Natural killer cell (primary cell): ENCODE measurements at places on chromosomes 7 and 10. TPM values are rescaled to one million over a fixed set of nuclear protein-coding genes. Genes with fewer than 3 reads are reported as not detected.

- no peaks in the 10 kb centered on the region for H3K27me3 ChIP-seq
- H3K4me1 ChIP-seq = no peaks in the 10 kb centered on the region
- no peak overlapping the region for H3K27ac ChIP-seq
- no peaks in the 10 kb centered on the region for H3K36me3 ChIP-seq
- H3K4me3 ChIP-seq = no peak overlapping the region
Observed at GRCh38 chr10:51846856-51847506, 147.6 kb upstream of the CSTF2T start.

DNA sequence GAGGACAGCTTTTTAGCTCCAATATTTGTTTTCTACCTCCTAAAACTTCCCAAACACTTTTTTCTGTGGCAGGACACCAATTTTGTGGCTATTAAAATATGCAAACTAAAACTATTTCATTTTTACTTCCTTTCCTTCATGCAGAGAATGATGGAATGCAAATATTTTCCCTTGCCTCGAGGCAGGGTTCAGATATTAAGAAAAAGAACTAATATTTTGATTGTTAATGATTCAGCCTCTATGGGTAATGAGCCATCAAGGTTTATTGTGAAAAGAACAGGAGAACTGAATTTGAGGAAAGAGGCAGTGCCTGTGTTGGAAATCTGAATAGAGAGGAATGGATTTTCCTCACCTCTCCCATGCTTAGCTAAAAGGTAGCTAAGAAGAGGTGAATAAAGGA lies 43.1 kb upstream of the CASD1 start:
- H3K4me1 ChIP-seq = no peaks in the 10 kb centered on the region
- no peaks in the 10 kb centered on the region for H3K27me3 ChIP-seq
- no peak overlapping the region for H3K4me3 ChIP-seq

DNA sequence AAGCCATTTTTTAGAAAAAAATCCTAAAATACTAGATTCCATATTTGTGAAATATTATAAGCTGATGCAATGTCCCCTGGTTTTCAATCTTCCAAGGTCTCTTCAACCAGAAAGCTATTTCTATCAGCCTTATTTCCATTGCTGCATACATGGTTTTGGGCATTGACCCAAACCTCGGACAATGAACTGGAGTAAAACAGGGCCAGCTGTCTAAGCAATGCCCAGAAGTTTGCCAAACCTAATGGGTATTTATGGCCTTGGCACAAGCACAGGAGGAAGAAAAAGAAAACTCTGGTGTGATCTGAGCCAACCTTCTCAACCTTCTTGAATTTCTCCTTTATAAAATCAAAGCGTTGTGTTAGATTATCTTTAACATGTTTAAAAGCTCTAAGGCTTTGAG lies 402.3 kb downstream of the DNAJB9 start:
- H3K27me3 ChIP-seq = no peaks in the 10 kb centered on the region
- no peak for DNase-seq
- H3K4me3 ChIP-seq = no peak overlapping the region
- H3K4me1 ChIP-seq = no peaks in the 10 kb centered on the region
- no peaks in the 10 kb centered on the region for H3K36me3 ChIP-seq

GRCh38 chr10:133129859-133130495 lies 30.0 kb upstream of the KNDC1 start:
- DNase-seq = no peak
- no peaks in the 10 kb centered on the region for H3K4me1 ChIP-seq
- H3K27ac ChIP-seq = no peak overlapping the region
- no peaks in the 10 kb centered on the region for H3K27me3 ChIP-seq
- H3K4me3 ChIP-seq = no peak overlapping the region
- H3K36me3 ChIP-seq = no peaks in the 10 kb centered on the region

DNA sequence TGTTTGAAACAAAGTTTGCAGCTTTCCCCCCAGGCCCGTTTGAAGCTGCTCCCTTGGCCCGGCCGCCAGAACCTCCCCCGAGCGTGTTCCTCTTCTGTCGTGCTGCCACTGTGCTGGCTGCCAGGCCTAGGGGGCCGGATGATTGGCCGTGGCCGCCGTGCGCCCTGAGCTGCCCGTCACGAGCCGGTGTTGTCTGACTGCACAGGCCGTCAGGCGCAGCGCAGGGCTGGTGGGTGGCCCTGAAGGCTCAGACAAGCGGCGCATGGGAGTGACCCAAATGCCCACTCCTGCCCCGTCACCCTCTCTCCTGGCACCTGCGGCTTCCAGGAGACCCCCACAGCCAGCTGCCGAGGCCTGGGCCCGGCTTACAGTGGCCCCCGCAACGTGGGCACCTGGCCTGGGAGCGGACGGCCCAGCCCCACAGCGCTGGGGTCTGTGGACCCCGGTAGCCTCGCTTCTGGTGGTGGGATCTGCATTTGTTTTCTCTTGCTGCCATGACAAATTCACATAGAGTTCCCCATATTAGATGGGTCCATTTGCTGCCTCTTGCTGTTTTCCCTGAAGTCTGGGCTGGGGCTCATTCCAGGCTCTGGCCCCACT lies 13.1 kb downstream of the JAKMIP3 start:
- H3K36me3 ChIP-seq = no peaks in the 10 kb centered on the region
- H3K27ac ChIP-seq = no peak overlapping the region
- no peak for DNase-seq
- H3K4me1 ChIP-seq = no peaks in the 10 kb centered on the region
- H3K4me3 ChIP-seq = no peak overlapping the region

- no peak for DNase-seq
- H3K4me3 ChIP-seq = no peak overlapping the region
- no peaks in the 10 kb centered on the region for H3K27me3 ChIP-seq
- H3K27ac ChIP-seq = no peak overlapping the region
- H3K4me1 ChIP-seq = peaks cover 12% of the 10 kb centered on the region
Observed at GRCh38 chr10:43322331-43322730, 49.1 kb upstream of the FXYD4 start.

- DNase-seq = no peak
- H3K27me3 ChIP-seq = peaks cover 1% of the 10 kb centered on the region
- no peak overlapping the region for H3K4me3 ChIP-seq
- H3K4me1 ChIP-seq = no peaks in the 10 kb centered on the region
- no peaks in the 10 kb centered on the region for H3K36me3 ChIP-seq
Observed at GRCh38 chr10:14450041-14450491, 119.3 kb upstream of the FRMD4A start.

DNA sequence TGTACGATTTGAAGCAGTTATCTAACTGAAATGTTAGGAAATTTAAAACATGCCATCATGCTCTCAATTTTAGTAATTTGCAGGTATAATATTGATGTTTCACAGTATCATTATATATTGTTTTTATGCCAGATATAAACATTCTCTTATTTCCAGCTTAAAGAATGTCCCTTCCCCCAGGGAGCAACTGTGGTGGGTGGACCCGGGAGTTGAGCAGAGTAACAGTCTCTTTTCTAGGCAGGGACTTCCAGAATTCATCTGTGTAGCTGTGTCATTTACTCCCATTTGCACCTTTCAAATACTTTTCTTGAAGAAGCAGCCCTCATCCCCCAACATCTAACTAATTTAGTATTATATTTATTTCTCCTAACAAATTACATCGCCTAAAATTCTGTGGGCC lies 9.6 kb downstream of the INPP5F start:
- no peaks in the 10 kb centered on the region for H3K27me3 ChIP-seq
- H3K27ac ChIP-seq = no peak overlapping the region
- no peak overlapping the region for H3K4me3 ChIP-seq
- DNase-seq = no peak
- no peaks in the 10 kb centered on the region for H3K36me3 ChIP-seq

- H3K27me3 ChIP-seq = peaks cover 21% of the 10 kb centered on the region
- H3K4me3 ChIP-seq = no peak overlapping the region
- H3K4me1 ChIP-seq = peaks cover 20% of the 10 kb centered on the region
- no peak overlapping the region for H3K27ac ChIP-seq
- no peaks in the 10 kb centered on the region for H3K36me3 ChIP-seq
- DNase-seq = no peak
Observed at GRCh38 chr7:25968205-25968993, 183.6 kb upstream of the NFE2L3 start.

GRCh38 chr7:7883394-7883793 lies 85.2 kb upstream of the GLCCI1 start:
- H3K36me3 ChIP-seq = no peaks in the 10 kb centered on the region
- H3K27ac ChIP-seq = no peak overlapping the region
- no peaks in the 10 kb centered on the region for H3K27me3 ChIP-seq
- no peak for DNase-seq
- H3K4me1 ChIP-seq = no peaks in the 10 kb centered on the region

- no peaks in the 10 kb centered on the region for H3K36me3 ChIP-seq
- no peaks in the 10 kb centered on the region for H3K27me3 ChIP-seq
- no peaks in the 10 kb centered on the region for H3K4me1 ChIP-seq
Observed at GRCh38 chr10:34872820-34873219, 57.7 kb upstream of the PARD3 start.

DNA sequence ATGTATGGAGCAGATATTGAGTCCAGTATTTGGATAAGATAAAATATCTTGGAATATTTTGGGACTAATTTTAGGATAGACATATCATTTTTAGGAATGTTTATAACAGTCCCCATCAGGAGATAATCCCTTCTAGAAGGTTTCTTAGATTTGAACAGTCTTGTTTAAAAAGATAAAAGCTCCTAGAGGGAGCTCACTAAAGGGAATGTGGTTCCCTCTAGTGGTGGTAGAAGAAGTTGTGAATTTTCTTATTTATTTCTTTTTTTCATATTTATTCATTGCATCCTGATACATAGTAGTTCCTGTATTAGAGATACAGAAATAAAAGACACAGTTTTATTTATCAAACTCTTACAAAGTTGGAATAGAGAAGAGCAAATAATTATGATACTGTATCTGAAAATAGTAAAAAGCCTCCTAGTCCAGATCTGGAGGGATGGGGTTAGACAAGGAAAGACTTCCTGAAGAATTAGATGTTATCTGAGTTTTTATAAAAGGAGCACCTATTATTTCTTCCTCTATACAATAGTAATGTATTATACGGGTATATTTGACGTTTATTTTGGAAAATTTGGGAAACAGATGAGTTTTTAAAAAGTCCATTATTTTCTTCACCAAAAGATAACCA lies 24.5 kb upstream of the KLF14 start:
- no peak for DNase-seq
- no peaks in the 10 kb centered on the region for H3K36me3 ChIP-seq
- H3K27ac ChIP-seq = no peak overlapping the region
- no peaks in the 10 kb centered on the region for H3K4me1 ChIP-seq

- no peaks in the 10 kb centered on the region for H3K36me3 ChIP-seq
- no peak overlapping the region for H3K27ac ChIP-seq
- H3K4me3 ChIP-seq = no peak overlapping the region
- H3K4me1 ChIP-seq = no peaks in the 10 kb centered on the region
- no peak for DNase-seq
Observed at GRCh38 chr7:86926732-86927131, 132.7 kb downstream of the ELAPOR2 start.

GRCh38 chr7:14630048-14630447 lies 272.5 kb downstream of the DGKB start:
- no peak for DNase-seq
- no peaks in the 10 kb centered on the region for H3K36me3 ChIP-seq
- no peaks in the 10 kb centered on the region for H3K4me1 ChIP-seq

DNA sequence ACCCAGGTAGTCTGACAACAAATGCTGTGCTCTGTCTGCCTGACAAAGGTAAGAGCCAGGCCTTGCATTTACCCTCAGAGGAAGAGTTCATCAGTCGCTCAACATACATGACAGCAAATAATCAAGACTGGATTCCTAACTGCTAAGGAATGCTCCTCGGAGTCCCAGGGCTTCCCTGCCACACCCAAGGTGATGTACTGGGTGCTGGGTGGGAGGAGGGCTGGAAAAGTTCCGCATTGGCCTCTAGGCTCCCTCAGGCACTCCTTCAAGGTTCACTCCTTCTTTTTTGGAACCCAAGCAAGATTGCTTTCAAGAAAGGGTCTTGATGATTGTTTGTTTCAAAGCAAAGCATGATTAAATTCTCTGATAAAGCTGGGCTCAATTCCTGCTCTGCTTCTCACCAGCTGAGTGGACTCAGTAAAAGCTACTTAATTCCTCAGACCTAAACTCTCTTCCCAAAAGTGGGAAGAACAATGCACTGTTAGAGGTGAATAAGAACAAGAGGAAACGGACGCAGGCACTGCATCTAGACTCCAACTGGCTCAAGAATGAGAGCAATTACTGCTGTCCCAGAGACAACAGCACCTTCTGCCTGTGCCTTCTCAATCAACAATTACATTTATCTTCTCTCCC lies 173.5 kb downstream of the ELMO1 start:
- H3K4me1 ChIP-seq = no peaks in the 10 kb centered on the region
- no peak for DNase-seq
- no peaks in the 10 kb centered on the region for H3K27me3 ChIP-seq

DNA sequence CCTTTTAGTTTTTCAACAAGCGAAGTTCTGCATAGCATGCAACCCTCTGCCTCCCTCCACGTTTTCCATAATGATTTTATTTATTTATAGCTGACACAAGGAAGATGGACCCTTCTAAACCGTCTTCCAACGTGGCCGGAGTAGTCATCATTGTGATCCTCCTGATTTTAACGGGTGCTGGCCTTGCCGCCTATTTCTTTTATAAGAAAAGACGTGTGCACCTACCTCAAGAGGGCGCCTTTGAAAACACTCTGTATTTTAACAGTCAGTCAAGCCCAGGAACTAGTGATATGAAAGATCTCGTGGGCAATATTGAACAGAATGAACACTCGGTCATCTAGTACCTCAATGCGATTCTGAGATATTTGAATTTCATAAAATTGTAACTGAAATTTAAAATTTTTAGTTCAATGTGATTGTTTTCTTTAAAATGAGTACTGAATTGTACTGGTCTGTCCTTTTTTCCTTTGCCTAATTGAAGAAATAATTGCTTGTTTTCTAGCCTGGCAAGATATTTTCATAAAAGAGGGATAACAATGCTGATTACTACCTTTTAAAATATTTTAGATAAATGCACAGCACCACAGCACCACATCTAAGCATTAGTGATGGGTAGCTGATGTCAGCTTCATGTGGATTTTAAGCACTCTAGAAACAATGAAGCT lies 41.5 kb upstream of the SLC39A12 start:
- H3K36me3 ChIP-seq = no peaks in the 10 kb centered on the region
- no peak overlapping the region for H3K27ac ChIP-seq
- H3K27me3 ChIP-seq = no peaks in the 10 kb centered on the region
- no peak overlapping the region for H3K4me3 ChIP-seq

- no peaks in the 10 kb centered on the region for H3K4me1 ChIP-seq
- H3K36me3 ChIP-seq = no peaks in the 10 kb centered on the region
- H3K4me3 ChIP-seq = no peak overlapping the region
- H3K27me3 ChIP-seq = no peaks in the 10 kb centered on the region
- no peak for DNase-seq
Observed at GRCh38 chr7:131640686-131641085, 84.3 kb upstream of the PODXL start.

The PON3 gene
- not detected for total RNA-seq

The TMEM213 gene
- not detected for total RNA-seq

The GPR26 gene
- total RNA-seq = not detected

The ANKRD61 gene
- not detected for total RNA-seq

The SPOCK2 gene
- 258 TPM for total RNA-seq

The SPDYE6 gene
- not detected for total RNA-seq

The PDK4 gene
- total RNA-seq = 0.78 TPM
